ENCODE measurements at places on chromosomes 12 and 14.

- peak; percentile 70 for DNase-seq
Measured at GRCh38 chr12:24600996-24601395, 347.9 kb downstream of the BCAT1 start.

GRCh38 chr14:92383805-92384204 lies 60.8 kb downstream of the SLC24A4 start:
- no peak for DNase-seq

- peak; percentile 59 for DNase-seq
Measured at GRCh38 chr14:50012644-50013043, 103.7 kb downstream of the VCPKMT start.

GRCh38 chr14:33700052-33700451 lies 250.8 kb downstream of the EGLN3 start:
- no peak for DNase-seq

DNA sequence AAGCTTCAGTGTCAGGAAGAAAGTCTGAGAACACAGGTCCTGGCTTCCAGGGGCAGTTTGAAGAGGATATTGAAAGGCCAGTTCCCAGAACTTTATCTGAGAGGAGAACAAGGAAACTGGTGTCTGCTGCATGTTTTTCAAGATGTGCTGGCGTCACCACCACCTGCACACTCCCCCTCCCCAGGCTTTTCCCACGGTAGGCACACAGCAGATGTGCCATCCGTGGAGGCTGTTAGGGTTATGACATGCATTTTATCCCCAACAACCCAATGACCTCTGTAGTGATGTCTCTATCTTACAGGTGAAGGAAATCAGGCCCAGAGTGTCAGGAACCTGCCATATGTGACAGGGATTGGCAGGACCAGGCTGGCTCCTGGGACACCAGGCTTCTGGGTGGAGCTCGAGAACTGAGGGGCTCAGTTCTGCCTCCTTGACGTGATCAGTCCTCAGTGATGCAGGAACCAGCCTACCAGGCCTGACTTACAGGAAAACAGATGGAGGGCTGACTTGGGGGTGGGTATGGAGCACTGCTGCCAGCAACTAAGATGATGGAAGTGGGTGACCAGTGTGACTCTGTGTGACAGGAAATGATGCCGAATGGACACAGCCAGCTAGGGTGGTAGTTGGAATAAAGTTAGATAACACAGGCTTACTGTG lies 16.8 kb downstream of the SLC25A47 start:
- no peak for DNase-seq

- DNase-seq, result no peak
Measured at GRCh38 chr14:94042433-94043091, 16.4 kb downstream of the OTUB2 start.

All from choroid plexus epithelial cell (primary cell).